LoVo (cell line): ENCODE measurements at places on chromosomes 3 and 15.

- no peak for DNase-seq
These were observed 1.1 kb upstream of the MPI start for GRCh38 chr15:74888716-74889115.

GRCh38 chr15:76553102-76553501 is 216.5 kb downstream of the ISL2 start:
- DNase-seq = no peak

DNA sequence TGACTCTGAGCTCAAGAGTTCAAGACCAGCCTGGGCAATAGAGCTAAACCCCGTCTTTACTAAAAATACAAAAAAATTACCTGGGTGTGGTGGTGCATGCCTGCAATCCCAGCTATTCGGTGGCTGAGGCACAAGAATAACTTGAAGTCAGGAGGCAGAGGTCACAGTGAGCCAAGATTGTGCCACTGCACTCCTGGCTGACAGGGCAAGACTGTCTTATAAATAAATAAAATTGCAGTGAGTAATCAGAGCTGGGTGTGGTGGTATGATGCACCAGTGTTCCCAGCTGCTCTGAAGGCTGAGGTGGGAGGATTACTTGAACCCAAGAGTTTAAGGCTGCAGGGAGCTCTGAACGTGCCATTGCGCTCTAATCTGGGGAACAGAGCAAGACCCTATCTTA is 55.9 kb upstream of the GCNT3 start:
- DNase-seq = peak; percentile 90

DNA sequence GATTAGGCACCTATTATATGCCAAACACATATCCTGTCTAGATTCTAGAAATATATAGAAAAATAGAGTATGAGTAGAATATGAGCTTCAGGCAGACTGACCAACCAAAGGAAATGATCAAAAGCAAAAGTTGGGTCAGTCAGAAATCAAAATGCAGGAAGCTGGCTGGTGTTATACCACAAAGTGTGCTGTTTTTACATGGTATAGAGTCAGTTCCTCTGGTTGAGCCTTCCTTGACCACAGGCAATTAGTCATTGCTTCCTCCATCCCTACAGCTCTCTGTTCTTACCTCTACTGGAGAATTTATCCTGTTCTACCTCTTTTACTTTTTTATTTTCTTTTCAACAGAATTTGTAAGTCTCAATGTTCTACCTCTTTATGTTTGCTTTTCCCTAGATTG is 149.8 kb downstream of the TMCO5A start:
- DNase-seq = no peak

GRCh38 chr15:95825671-95826411 is 504.7 kb upstream of the NR2F2 start:
- DNase-seq = no peak

DNA sequence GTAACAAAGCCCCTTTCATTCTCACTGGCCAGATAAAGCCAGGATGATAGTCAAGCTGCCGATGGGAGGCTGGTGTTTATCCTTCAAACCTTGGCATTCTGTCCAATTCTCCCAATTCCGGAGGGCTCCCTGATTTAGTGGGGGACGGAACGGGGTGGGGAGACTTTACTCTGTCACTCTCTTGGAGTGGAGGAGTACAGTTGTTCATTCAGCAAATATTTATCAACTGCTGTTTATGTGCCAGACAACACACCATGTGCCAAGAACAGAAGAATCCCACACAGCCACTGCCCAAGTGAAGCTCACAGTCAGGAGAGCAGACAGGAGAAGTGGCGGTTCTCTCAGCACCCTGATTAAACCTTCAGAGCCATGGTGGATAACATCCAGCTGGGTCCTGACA is 63.3 kb downstream of the WNT5A start:
- no peak for DNase-seq

DNA sequence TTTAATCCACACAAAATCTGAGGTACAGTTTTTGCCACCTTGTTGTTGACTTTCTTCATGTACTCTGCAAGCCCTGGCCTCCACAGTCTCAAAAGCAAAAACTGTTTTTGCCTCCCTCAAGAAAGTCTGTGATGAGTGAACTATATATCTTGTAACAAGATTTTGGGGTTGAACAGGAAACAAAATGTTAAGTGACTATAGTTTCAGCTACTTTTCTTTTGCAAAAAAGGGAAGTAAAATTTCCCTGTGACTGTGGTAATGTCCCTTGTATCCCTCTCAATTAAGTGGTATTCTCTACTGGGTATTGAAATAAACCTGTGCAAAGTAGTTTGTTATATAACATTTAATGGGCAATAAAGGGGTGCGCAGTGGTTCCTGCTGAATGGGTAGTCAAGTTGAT is 21.3 kb upstream of the SCAANT1 start:
- no peak for DNase-seq

DNA sequence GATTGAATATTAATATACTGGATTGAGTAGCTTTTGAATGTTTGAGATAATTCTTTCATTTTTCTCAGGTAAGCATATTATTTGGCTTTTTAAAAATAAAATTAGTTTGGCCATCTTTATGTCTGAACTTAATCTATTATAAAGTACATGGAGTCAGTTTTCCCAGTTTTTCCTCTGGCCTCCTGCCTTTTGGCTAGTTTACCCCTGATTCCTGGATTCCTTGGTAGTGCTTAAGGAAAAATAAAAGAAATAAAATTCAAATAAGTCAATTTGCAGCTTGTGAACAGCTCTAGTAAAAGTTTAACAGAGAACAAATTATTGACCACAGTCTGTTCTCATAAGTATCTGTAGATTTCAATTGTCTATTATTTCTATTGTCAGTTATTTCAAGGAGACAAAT is 89.4 kb downstream of the COL6A6 start:
- DNase-seq = no peak
